Kidney capillary endothelial cell (primary cell): ENCODE measurements at places on chromosomes 3 and 15.
A peak's percentile ranks its signal among the peaks of the same experiment; 100 is the strongest.

GRCh38 chr15:61084944-61085367, 144.1 kb downstream of the RORA start:
- no peak for DNase-seq

- DNase-seq, result peak; percentile 57
These were observed 51.0 kb downstream of the ZDHHC19 start for GRCh38 chr3:196159952-196160804.

DNA sequence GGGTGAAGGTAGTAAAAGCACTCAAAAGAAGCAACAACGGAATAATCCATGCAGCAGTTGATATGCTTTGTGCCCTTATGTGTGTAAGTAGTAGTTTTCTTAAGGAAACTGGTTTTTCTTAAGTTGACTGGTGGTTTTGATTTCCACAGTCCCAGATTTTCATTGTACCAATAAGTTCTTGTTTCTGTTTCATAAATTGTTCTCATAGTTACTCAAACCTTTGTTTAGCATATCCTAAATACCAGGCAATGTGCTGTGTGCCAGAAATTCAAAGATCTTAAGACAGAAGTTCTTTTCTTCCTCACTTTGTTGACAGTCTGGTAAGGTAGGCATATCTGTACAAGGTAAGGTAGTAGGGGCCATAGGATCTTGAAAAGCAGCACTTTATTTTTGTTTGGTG, 40.0 kb downstream of the DNAJC13 start:
- no peak for DNase-seq

- DNase-seq, result no peak
These were observed 919.9 kb downstream of the NAALADL2 start for GRCh38 chr3:175778994-175779393.

DNA sequence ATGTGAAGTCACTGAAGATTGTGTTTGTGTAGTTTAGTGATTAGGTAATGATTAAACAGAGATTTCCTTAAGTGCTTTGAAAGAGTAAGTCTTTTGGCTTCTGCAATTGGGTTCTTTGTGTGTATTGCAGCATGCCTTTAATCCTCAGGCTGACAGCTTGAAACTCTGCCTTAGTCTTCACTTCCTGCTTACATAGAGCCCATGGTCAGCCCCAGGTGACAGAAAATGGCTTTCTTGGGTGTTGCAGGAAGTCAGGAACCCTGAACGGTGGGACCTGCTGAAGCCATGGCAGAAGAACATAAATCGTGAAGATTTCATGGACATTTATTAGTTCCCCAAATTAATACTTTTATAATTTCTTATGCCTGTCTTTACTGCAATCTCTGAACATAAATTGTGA, 61.3 kb downstream of the KBTBD8 start:
- DNase-seq, result no peak

DNA sequence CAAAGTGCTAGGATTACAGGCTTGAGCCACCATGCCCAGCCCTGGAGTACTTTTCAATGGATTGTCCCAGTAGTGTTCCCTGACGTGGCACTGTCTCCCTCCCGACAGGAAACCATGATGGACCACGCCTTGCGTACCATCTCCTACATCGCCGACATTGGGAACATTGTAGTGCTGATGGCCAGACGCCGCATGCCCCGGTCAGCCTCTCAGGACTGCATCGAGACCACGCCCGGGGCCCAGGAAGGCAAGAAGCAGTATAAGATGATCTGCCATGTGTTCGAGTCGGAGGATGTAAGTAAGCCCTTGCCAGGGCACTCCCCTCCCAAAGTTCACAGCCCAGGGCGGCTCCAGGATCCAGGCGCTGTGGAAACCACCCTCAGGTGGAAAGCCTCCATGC, 168.1 kb downstream of the NSMCE3 start:
- no peak for DNase-seq

DNA sequence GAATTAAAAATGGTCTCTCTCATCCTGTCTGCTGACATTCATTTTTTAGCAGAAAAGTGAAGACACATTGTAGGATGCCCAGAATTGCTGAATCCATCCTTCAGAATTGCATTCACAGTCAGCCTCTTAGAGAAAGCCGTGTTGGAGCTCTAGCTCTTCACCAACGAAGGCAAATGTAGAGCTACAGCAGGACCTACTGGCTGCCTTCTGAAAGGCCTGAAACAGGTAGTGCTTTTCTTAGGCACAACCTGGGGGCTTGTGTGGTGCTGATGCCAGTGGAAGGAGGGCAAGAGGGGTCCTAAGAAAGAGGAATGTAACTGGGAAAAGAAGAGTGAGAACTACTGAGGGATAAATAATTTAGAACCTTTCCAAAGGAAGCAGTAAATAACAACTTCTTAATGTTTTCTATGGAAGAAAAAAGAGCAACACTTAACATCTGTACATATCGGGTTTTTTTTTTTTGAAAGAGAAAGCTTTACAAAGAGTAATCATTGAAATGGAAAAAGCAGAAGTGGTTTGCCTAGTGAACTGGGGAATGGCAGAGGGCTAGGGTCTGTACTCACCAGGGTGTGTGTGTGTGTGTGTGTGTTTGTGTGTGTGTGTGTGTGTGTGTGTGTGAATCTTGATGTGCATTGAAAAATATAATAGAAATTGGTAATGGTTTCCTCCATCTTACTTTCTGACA, 297.8 kb downstream of the SATB1 start:
- DNase-seq, result no peak

DNA sequence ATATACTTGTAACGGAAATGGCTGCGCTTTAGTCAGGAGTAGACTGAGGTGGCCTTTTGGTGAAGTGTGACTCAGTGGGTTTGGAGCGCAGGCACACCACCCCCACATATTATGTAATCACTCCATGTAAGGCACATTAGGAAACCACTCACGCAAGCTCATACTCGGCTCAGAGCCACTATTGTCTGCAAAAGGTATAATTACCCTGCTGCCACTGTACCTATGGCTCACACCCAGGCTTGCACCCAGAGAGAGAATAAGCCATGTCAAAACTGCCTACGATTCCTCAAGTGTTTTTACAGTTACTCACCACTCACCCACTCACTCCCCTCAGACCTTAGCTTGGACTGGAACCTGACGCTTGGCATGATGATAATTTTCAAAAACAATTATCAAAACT, 611.9 kb upstream of the CCDC54 start:
- no peak for DNase-seq

DNA sequence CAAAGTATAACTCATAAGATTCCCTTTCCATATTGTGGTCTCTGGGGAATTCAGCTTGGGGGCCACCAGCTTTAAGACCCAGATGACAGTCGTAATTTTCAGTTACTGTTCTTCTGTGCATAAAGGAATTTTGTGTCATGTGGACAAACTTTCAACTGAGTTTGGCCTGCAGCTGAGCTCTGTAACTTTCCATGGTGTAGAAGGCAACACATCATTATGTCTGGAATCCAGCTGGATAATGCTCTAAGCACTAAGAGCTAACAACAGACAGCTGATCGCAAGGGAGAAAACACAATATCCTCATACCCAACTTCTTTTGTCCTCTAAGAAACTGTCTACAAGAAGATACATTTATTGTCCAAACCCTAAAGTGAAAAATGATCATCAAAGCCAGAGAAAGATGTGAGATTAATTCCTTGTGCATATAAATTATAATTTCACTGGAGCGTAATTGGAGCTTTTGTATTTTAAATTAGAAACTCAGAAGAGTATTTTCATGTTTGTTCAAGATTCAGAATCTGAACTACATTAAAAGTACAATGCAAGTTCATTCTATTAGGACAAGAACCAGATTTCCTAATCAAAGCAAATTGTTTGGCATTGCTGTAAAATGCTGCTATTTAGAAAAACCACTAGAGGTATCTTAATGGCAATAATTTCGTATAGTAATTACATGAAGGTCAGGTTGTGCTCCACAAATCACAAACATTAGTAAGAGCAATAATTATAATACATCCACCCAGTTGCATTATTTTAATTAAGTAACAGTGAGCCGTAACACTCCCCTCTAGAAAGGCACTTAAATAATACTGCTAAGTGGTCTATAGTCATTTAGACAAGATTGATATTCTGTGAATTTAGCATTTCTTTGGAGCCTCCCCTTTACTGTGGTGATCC, 218.8 kb downstream of the ATP8B4 start:
- DNase-seq, result no peak

DNA sequence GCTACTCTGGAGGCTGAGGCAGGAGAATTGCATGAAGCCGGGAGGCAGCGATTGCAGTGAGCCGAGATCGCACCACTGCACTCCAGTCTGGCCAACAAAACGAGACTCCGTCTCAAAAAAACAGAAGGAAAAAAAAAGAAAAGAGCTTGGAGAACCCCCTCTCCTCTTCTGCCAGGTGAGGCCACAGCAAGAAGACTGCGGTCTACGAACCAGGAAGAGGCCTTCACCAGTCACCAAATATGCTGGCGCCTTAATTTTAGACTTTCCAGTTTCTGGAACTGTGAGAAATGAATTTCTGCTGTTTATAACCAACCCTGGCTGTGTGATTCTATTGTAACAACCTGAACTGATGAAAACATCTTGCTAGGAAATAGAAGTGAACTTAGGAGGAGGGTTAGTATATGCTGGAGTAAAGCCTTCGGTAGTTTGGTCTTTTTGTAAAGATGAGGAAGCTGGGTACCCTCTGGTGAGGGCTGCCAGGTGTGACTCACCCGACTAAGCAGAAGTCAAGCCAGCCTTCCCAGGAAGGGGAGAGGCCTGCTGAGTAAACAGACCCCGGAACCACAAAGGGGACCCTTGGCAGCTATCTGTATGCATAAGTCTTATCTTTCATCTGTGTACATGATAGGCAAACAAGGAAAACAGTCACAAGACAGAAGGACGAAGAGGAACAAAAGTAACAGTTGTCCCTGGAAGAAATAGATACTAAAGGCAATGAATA, 78.7 kb downstream of the KLF13 start:
- no peak for DNase-seq

DNA sequence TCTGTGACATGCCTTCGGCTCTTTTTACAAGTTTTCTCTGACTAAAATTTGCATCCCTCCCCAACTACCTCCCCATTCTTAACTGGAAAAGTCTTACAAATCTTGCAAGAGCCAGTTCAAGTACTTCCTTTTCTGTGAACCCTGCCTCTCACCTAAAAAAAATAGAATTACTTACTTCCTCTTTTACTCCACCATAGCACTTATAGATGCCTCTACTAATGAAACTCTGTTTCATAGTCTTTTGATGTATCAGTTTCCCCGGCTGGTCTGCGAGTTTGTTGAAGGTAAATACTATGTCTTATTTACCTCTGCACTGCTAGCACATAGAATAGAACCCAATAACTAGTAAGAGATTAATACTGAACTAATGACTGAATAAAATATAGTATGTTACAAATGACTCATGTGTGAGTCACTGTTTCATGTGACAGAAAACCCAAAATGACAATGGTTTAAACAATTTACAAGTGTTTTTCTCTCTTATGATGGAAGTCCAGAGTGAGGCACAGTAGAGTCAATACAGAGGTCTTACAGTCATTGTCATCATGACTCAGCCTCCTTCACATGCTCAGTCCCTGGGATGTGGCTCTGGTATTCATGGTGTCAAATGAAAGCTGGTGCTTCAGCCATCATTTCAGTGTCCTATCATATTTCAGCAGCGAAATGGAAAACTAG, 393.5 kb downstream of the RSL24D1 start:
- peak; percentile 80 for DNase-seq

DNA sequence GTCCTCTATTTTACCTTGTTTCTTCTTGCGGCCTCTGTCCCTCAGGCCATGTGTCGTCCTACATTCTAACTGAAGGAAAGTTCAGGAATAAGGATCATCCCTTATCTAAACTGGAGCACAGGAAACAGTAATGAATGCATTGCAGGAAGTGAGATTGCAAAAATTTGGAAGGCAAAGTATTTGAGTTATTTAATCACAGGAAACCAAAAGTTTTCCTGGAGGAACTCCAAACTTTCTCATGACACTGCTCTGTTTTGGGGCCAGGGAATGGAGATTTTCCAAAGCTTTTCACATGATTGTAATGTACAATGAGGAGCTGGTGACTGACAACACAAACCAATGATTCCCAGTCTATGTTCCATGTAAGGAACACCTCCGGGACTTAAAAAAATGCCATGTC, 57.8 kb upstream of the PLSCR4 start:
- DNase-seq, result peak; percentile 82

GRCh38 chr3:14234251-14235002, 55.8 kb downstream of the LSM3 start:
- DNase-seq, result no peak

- no peak for DNase-seq
These were observed 2.5 kb downstream of the ARHGAP31 start for GRCh38 chr3:119296727-119297122.

GRCh38 chr3:14431917-14432834, 29.8 kb downstream of the SLC6A6 start:
- DNase-seq, result peak; percentile 98

DNA sequence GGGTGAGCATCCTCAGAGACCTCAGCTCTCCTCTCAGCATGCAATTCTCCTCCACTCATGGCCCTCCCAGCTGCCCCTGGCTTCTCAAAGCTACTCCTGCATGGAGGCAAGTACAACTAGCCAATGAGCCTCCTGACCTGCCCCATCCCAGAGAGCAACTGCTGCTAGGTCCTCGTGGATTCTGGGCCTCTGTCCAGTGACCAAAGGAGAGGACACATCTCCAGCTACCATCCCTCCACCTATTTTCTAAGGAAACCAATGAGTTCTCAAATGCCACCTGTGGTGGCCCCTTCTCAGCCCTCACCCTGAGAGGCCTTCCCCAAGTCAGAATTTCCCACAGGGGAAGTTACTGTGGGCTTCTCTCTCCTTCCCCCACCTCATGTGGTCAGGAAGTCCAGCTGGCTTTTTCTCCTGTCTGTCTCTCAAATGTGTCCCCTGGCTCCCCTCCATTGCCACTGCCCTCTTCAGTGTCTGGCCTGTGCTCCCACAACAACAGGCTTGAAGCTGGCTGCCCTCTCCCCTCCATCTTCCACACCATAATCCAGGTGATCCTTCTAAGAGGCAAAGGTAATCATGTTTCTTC, 43.0 kb downstream of the LIPC start:
- DNase-seq, result no peak

DNA sequence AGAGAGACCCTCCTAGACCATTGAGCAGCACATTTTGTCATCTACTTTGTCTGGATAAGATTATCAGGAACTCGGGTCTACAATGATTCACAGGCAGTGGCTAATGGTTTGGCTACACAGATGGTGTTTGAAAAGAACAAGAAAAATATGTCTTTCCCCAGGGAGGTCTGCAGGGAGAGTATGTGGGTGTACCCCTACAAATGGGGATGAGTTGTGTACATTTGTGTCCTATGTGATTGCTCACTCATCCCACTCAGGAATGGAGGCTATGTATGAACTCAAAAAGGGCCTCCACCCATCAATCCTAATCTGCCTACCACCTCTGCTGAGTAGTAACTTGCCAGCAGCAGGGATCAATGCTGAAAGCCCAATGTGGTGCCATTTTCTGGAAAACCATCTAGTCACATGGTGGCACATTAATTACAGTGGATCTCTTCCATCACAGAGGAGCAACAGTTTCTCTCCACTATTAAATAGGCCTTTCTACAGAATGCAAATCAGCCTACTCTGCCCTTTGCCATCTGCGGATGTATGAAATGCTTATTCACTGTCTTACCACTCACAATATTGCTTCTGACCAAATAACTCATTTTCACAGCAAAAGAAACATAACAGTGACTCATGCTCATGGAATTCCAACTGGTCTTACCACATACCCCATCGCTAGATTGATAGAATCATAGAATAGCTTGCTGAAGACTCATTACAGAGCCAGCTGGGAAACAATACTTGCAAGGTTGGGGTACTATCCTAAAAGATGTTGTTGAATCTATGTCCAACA, 48.3 kb upstream of the TRIM42 start:
- peak; percentile 15 for DNase-seq

- no peak for DNase-seq
These were observed 12.6 kb upstream of the IGF2BP2 start for GRCh38 chr3:185837414-185837813.
